Stimulated activated CD8-positive, alpha-beta memory T cell treated with anti-CD3 and anti-CD28 coated beads, Interleukin-4, amount 100 ng/mL, for 4 hours (primary cell): ENCODE measurements at places on chromosomes 5 and 9.

DNA sequence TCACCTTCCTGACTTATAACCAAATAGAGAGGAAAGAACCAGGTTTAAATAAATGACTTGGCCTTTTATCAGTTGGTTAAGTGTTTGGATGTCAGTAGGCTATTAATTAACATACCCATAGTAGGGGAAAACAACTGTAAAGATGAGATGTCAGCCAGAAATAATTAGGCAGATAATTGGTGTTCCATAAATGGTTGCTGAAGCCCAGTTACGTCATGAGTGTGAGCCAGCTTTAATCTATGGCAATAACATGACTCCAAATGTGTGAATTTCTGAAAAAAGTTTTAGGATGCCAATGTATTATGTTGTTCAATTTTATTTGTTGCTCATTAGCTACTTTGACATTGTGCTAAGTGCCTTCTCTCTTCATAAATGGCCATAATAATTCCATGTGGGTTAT is 180.5 kb downstream of the FBXL7 start:
- DNase-seq: no peak

DNA sequence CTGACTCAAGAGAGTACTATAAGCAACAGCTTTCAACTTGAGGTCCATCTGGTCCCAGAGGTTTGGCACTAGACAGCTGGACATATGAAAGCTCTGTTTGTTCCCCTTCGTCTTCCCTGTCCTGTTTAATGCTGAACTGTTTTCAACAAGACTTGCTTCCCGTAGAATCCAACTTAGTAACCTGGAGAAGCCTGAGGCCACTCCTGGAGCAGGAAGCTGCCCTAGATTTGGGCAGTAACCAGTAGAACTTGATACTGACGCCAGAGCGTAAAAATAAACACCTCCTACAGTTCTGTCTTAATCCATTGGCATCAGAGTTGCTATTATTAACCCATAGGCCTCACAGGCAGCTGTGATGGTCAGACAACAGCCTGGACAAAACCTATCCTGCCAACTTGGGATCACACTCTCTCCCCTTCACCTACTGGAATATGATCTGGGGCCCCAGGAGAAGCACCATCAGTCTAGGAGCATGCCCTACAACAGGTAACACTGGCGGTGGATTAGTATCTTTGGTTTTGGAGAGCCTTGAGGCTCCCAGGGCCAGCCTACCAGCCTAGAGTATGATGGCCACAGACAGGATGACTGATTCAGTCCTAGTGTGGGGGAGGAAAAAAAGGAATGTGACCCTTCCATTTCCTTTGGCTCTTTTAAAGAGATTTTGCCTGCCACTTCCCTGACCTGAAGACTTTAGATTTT is 29.2 kb downstream of the RUSC2 start:
- DNase-seq: no peak

DNA sequence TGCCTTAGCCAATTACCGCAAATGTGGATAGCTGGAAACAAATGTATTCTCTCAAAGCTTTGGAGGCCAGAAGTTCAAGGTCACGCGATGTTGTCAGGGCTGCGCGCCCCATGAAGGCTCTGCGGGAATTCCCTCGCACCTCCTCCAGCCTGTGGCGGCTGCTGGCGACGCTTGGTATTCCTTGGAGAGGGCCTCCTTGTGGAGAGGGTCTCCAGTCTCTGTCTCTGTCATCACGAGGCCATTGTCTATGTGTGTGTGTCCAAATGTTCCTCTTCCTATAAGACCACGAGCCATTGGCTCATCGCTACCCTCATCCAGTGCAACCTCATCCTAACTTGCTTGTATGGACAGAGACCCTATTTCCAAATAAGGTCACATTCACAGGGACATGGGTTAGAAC is 97.5 kb downstream of the ANKRD33B start:
- no peak for DNase-seq

DNA sequence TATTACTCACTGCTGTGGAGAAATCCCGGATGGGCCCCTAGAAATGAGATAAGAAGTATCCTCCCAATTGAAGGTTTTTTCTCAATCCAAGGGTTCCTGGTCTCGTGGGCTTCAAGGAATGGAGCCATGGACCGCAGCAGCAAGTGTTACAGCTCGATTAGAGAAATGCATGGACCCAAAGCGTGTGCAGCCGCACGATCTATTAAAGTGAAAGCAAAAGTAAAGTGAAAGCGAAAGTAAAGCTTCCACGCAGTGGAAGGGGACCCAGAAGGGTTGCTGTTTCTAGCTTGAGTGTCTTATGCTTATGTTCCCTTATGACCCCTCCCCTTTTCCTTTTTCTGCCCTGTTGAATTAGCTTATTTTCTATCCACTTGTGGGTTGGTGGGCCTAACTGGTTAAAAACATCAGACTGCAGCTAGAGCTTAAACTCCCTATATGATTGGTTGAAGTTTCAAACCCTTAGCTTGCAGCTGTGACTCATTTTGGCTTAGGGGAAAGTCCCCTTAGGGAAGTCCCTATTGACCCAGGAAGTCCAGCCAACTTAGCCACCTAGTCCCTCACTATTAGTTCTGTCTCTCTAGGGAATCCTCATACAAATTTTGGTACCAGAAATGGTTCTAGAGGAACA is 1111.8 kb downstream of the TAF11L14 start:
- DNase-seq: no peak

DNA sequence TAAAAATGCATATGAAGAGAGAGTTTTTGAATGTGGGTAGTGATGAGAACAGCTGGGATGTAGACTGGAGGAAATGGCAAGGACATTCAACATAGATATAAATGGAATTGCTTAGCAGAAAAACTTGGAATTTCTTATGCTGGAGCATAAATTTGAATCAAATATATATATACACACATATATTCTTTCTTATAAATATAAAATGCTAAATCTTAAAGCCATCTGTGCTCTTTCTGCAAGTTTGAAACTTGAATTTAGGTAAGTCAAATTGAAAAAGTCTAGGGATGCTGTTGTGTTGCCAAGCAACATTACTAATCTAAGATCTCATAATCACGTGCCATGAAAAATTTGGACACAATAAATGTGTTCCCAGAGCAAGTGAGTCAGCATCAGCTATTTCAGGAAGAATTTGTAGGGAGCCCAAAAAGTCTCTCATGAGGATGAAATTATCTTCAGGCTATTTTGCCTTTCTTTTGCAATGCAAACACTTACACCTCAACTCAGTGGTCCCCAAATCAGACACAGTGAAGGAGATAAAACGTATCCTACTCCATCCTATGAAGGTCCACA is 58.4 kb upstream of the ALDH1A1 start:
- DNase-seq: no peak

- DNase-seq: no peak
Measured at GRCh38 chr9:122276096-122276495, 11.4 kb downstream of the MRRF start.

- DNase-seq: no peak
Measured at GRCh38 chr5:17436761-17437221, 61.2 kb upstream of the TAF11L2 start.

GRCh38 chr5:34914671-34915138 is 599 bp downstream of the RAD1 start:
- DNase-seq: no peak

DNA sequence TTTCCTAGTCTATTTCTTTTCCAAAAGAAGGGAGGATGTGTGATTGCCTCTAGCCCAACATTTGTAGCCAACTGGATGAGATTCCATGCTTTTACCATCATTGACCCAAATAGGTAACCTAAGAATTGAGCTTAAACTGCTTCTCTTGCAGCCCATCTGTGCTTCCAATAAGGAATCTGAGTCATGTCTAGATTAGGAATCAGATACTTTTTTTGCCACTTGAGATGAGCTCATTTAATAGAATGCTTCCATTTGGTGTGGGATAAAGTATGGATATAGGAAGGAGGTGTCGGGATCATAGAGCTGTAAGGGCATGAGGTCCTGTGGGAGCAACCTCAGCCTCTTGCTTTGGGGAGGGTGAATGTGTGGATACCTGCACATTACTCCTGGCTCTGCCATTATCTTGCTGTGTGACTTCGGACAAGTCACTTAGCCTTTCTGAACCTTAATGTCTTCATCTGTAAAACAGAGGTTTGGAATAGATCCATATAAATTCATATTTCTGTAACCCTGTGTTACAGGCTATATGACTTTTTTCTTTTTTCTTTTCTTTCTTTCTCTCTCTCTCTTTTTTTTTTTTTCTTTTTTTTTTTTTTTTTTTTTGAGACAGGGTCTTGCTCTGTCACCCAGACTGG is 56.2 kb downstream of the MAP1B start:
- no peak for DNase-seq

- DNase-seq: no peak
Measured at GRCh38 chr5:162410365-162410764, 342.8 kb downstream of the GABRG2 start.

DNA sequence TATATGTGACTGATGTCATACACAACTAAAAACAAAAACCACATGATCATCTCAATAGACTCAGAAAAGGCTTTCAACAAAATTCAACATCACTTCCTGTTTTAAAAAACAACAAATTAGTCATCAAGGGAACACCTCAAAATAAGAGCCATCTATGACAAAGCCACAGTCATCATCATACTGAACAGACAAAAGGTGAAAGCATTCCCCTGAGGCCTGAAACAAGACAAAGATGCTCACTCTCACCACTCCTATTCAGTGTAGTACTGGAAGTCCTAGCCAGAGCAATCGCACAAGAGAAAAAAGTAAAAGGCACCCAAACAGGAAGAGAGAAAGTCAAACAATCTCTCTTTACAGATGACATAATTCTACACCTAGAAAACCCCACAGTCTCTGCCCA is 893.5 kb upstream of the EDIL3 start:
- no peak for DNase-seq

DNA sequence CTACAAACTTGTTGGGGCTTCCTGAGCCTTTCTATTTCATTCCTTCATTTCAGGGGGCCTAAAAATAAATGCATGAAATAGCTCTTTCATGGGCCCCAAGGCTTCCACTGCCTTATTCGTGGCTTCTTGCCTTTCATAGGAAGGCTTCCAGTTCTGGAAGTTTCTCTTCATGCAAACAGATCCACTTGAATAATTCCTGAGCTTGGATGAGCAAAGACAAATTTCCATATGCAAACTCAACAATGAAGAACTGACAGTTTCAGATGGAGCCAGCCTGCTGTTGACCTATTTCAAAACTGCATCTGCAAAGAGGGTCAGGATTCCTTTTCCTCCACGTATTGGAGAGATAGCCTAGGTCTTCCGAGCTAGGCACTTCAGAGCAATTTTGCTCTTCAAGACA is 142.1 kb downstream of the MLLT3 start:
- no peak for DNase-seq

DNA sequence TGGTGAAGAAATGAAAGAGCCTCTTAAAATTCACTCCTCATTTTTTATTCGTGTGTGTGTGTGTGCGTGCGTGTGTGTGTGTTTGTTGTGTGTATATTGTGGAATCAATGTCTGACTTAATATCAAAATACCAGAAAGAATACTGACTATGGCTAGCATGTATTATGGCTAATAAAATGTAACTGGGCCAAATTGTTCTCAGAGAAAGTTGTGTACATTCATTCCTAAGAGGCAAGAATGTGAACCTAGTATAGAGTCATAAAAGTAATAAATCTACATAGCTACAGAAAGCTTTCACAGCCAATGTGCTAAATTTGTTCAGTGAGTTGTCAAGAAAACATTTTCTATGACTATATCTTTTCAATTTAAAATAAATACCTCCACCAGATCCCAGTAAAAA is 211.5 kb downstream of the EBF1 start:
- DNase-seq: no peak

GRCh38 chr9:81191222-81191621 is 498.1 kb downstream of the TLE1 start:
- DNase-seq: no peak

DNA sequence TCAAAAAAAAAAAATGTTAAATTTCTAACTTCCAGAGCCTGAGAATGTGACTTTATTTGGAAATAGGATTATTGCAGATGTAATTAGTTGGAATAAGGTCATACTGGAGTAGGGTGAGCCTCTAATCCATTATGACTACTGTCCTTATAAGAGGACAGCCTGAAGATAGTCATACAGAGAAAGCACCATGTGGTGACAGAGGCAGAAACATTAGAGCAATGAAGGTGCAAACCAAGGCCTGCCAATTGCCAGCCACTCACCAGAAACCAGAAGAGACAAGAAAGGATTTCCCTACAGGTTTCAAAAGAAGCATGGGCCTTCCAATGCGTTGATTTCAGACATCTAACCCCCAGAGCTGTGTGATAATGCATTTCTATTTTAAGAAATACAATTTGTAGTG is 659.2 kb upstream of the CHD1 start:
- no peak for DNase-seq

GRCh38 chr5:120155873-120156272 is 308.2 kb upstream of the PRR16 start:
- no peak for DNase-seq

- DNase-seq: no peak
Measured at GRCh38 chr5:140076142-140076541, 33.0 kb upstream of the NRG2 start.

- no peak for DNase-seq
Measured at GRCh38 chr5:1937590-1937989, 54.9 kb upstream of the IRX4 start.

GRCh38 chr5:37247036-37247435 is 2.1 kb downstream of the CPLANE1 start:
- no peak for DNase-seq

- DNase-seq: no peak
Measured at GRCh38 chr9:16223074-16223871, 647.2 kb downstream of the BNC2 start.

GRCh38 chr9:130478736-130479575 is 34.2 kb downstream of the ASS1 start:
- no peak for DNase-seq

DNA sequence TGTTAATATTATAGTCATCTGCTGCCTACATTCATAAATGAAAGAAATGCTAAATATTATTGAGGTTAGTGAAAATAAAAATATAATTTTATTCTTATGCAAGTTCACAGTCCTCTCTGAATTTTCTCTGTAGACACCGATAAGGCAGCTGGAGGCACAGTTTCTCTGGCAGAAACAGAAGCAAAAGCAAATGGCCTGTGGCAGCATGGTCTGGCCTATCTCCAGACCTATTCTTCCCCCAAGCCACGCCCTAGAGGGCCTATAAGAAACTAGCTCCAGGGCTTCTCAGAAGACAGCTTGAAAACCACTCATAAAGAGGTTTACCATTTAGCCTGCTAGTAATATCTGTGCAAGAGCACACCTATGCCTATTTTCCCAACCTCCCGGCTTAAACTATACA is 28.4 kb downstream of the MRPS27 start:
- DNase-seq: no peak

DNA sequence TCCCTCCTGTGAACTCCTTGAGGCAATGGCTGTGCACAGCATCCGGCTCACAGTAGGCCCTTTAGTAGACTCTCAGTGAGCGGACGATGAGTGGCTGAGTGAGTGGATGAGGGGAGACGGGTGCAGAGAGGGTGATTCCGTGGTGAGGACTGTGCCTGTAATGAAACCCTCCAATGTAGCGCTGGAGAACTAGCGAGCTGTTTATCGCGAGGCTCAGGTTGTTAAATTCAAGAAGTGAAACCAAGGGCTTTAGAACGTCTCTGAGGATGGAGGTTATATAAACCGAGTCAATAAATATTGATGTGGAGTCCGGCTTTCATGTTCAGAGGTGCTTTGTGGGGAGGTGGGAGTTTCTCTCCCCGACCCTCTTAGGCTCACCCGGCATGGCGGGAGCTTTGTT is 53.2 kb downstream of the NSG2 start:
- DNase-seq: no peak

GRCh38 chr5:113262674-113263073 is 172.1 kb downstream of the TSSK1B start:
- DNase-seq: no peak

GRCh38 chr9:117400171-117400570 is 14.7 kb downstream of the ASTN2 start:
- DNase-seq: no peak
